Left kidney (tissue), 8 donors: ENCODE measurements at places on chromosomes 5 and 9. TPM values are rescaled to one million over a fixed set of nuclear protein-coding genes. Genes with fewer than 3 reads are reported as not detected.

NUDT2 gene
- polyA plus RNA-seq, result 28.8 TPM

ORM2 gene
- polyA plus RNA-seq, result not detected

MEIKIN gene
- polyA plus RNA-seq, result not detected

PHF24 gene
- 0.33 TPM for polyA plus RNA-seq

PCDHB5 gene
- 7.5 TPM for polyA plus RNA-seq

IL13 gene
- polyA plus RNA-seq, result 0.08 TPM

PCDHGB2 gene
- 4.0 TPM for polyA plus RNA-seq

SLC34A3 gene
- 7.4 TPM for polyA plus RNA-seq

TAL2 gene
- polyA plus RNA-seq, result 2.2 TPM

C5orf34 gene
- 8.4 TPM for polyA plus RNA-seq

FOXI1 gene
- polyA plus RNA-seq, result 4.8 TPM

GPR151 gene
- not detected for polyA plus RNA-seq

BTNL3 gene
- not detected for polyA plus RNA-seq

MSX2 gene
- polyA plus RNA-seq, result 1.0 TPM

BDP1 gene
- 49.7 TPM for polyA plus RNA-seq

TLR4 gene
- 9.4 TPM for polyA plus RNA-seq

C9orf153 gene
- polyA plus RNA-seq, result 0.15 TPM

CARTPT gene
- not detected for polyA plus RNA-seq

MGAT4B gene
- polyA plus RNA-seq, result 159 TPM

CCL28 gene
- 4.2 TPM for polyA plus RNA-seq

HTR1A gene
- not detected for polyA plus RNA-seq

PTGER4 gene
- polyA plus RNA-seq, result 10.3 TPM

LCN2 gene
- 0.75 TPM for polyA plus RNA-seq

GRCh38 chr5:19301271-19301670 lies 686.7 kb downstream of the CDH18 start:
- DNase-seq, result no peak

GRCh38 chr9:133716564-133717112 lies 21.5 kb downstream of the SARDH start:
- DNase-seq, result no peak

DNA sequence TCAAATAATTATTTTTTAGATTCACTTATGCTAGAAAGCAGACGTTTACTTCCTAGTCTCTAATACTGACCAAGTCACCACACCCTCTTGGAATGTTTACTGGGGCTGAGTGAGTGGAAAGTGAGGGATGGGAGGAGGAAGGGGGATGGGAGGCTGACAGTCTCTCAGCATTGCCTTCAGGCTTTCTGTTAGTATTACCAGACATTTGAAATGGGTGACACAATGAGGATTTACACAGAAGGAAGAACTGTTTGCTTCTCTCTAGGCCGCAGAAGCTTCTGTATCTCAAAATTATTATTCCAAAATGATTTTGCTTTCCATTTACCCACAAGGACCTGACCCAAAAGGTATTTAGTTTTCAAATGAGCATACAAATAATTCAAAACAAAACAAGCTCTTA lies 232.8 kb upstream of the ZNF608 start:
- no peak for DNase-seq

- DNase-seq, result no peak
Observed at GRCh38 chr5:59489551-59489950, 404.0 kb downstream of the PDE4D start.

DNA sequence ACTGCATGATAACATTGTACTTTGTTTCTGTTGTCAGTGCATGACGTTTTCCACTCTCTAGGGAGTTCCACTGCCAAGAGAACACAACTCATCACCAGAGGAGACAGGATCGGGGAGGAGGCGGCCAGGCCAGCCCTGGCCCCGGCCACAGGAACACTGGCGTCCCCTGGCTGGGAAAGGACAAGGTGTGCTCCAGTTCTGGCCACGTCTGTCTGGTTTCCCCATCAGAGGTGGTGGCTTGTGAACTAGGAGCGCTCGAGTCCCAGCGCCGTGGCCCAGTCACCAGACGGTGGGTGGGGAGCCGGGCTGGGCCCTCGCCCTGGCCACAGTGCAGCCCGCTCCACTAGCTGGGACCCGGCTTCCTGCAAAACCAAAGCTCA lies 211.9 kb upstream of the IRX4 start:
- DNase-seq, result no peak

GRCh38 chr9:123039617-123040219 lies 6.3 kb downstream of the GPR21 start:
- no peak for DNase-seq

DNA sequence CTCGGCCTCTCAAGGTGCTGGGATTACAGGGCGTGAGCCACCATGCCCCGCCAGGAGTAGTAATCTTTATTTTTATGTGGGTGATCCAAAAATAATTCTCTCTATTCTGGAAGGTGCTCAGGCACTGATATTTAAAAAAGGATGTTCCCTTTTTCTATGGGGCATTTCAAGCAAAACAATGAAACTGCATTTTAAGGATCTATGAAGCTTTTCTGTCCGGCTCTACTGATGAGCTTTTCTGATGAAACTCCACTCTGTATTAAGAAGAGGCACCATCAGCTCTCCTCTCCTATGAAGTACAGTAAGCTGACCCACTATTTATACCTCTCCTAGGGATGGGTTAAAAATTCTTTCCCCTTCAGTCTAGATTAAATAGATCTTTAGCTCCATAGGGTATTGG lies 7.4 kb downstream of the ADAM19 start:
- DNase-seq, result no peak

- DNase-seq, result no peak
Observed at GRCh38 chr5:53323511-53323910, 156.9 kb upstream of the FST start.

- no peak for DNase-seq
Observed at GRCh38 chr9:2727374-2727773, 10.1 kb downstream of the KCNV2 start.

- no peak for DNase-seq
Observed at GRCh38 chr9:78406146-78406545, 109.2 kb downstream of the PSAT1 start.

DNA sequence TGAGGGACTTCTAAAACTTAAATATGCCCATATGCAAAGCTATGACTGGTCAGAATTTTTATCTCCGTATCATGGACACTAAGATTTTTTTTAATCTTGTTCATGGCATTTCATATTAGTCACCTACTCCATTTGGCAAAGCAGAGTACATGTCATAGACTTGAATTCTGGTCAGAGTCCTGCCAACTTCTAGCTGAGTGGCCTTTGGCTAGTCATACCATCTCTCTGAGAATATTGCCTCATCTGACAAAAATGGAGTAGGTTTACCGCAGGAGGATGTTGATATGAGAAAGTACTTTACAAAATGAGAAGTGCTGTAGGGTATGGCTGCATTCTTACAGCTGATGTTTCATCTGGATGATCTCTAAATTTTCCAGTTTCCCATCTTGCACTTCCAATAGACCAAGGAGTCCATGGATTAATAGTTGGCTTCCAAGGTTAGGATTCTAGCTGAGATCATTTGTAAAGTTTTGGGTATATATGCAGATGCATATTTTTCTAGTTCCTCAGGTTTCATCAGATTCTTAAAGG lies 150.8 kb upstream of the NR3C1 start:
- no peak for DNase-seq

DNA sequence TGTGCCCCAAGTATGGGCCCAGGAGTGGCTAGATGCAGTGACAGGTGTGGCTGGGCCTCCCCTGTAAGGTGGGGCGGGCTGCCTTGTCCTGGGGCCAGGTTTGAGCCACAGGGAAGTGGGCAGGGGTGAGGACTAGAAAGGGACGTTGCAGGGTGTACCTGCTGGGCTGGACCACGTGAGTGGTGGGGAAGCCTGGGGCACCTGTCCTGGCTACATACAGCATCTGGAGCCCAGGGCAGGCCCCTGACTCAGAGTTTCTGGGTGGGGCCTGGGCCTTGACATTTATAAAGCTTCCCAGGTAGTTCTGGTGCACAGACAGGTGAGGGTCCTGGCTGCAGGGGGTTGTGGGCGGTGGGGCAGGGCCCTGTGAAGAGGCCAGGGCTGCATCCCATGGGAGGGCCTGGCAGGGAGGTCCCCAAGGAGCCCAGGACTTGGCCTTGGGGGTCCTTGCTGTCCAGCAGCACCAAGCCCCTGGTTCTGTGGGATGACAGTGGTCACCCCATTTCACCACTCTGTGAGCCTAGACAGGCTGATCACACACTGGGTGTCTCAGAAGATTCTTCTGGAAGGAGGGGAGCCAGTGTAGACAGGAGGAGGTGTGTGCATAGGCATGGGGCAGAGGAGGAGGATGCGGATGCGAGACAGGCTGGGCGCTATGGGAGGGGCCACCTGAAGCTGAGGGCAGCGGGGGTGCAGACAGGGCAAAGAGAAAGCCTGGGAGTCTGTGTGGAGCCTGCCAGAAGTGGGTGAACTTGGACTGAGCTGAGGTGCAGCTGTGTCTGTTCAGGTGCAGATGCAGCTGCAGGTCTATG lies 94.0 kb downstream of the PHF2 start:
- DNase-seq, result no peak

DNA sequence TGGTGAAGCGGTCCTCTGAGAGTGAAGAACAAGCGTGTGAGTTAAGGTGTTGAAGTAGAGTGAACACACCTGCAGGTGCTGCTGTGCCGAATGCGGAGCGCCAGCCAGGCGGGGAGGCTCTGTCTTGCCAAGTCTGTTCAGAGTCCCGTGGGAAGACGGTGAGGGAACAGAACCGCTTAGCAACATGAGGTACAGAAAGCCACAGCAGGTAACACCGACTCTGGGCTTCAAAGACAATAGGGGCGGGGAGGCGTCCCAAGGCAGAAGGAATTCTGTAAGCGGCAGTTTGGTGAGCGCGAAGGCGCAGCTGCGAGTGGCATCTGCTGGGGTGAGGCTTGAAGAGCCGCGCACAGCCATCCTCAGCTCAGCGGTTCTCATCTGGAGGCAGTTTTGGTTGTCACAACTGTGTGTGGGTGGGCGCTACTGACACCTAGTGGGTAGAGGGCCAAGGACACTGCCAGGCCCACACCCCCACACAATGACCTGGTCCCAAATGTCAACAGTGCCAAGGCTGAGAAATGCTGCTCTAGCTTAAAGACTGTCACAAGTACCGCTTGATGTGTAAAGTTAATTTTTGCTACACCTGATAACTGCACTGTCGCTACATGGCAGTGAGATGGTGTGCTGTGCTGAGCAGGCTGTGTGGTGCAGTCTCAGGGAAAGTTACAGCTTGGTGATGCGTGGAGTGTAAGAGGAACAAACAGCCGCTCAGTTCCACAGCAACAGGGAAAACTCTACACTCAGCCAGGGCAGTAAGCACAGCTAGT lies 67.4 kb upstream of the TBC1D9B start:
- peak; percentile 34 for DNase-seq

DNA sequence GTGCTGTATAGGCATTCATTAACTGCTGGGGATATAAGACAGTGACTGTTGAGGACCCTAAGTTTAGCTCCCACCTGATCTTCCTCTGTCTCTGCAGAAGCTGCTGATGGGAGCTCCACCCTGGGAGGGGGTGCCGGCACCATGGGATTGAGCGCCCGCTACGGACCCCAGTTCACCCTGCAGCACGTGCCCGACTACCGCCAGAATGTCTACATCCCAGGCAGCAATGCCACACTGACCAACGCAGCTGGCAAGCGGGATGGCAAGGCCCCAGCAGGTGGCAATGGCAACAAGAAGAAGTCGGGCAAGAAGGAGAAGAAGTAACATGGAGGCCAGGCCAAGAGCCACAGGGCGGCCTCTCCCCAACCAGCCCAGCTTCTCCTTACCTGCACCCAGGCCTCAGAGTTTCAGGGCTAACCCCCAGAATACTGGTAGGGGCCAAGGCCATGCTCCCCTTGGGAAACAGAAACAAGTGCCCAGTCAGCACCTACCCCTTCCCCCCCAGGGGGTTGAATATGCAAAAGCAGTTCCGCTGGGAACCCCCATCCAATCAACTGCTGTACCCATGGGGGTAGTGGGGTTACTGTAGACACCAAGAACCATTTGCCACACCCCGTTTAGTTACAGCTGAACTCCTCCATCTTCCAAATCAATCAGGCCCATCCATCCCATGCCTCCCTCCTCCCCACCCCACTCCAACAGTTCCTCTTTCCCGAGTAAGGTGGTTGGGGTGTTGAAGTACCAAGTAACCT lies 22.1 kb downstream of the PCDHGC5 start:
- no peak for DNase-seq

- DNase-seq, result no peak
Observed at GRCh38 chr9:124272979-124273378, 15.2 kb downstream of the NEK6 start.

DNA sequence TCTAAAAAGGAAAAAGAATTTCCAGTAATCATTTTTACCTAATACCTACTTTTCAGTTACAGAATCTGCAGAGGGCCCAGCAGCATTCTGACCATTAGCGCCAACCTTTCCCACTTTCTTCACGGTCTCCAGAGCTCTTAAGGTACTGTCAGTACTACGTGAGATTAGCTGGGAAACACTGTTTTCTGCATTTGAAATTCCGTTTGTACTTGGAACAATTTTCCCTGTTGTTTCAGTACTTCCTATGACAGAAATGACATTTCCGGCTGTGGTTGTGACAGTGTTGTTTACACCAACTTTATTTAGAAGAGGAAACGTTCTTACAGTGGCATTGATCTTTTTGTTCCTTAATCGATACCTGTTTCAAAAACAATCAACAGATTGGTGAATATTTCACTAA lies 36.9 kb upstream of the PDCL start:
- no peak for DNase-seq

DNA sequence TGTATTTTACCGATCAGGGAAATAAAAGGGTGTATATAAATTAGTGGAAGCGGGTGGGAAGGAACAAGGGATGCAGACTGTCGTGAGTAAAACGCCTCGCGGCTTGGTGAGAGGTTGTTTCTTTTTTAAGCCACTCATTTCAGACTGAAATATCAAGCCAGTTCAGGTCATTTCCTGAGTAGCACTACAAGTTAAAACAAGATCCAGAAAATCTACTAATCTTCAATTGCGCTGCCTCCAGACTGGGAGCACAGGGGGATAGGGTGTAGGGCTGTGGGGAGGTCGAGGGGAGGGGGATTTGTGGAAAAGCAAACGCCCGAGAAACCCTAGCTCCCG lies 140.8 kb downstream of the TSSK1B start:
- peak; percentile 28 for DNase-seq

- no peak for DNase-seq
Observed at GRCh38 chr9:97980479-97980803, 2.7 kb upstream of the ANP32B start.

GRCh38 chr5:81305785-81306184 lies 4.4 kb downstream of the ZCCHC9 start:
- no peak for DNase-seq

DNA sequence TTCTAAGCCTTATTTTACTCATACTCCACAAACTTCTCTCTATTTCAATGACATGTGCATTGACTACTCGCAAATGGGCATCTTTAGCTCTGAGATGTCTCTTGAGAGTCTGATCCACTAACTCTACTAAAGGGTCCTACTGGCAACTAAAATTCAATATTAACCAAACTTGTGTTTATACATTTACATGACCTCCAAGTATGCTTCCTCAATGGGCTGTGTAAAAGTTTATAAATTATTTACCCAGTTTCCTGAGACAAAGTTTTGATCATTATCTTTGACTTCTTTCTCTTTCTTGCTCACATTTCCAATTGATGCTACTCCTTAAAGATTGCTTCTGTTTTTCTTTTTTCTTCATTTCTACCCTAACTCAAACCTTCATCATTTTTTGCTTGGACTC lies 510.1 kb upstream of the DAB2 start:
- no peak for DNase-seq
